ENCODE measurements at places on chromosomes 2 and 18.

- peak; percentile 13 for DNase-seq
Measured at GRCh38 chr2:188675391-188676009, 298.7 kb upstream of the COL3A1 start.

DNA sequence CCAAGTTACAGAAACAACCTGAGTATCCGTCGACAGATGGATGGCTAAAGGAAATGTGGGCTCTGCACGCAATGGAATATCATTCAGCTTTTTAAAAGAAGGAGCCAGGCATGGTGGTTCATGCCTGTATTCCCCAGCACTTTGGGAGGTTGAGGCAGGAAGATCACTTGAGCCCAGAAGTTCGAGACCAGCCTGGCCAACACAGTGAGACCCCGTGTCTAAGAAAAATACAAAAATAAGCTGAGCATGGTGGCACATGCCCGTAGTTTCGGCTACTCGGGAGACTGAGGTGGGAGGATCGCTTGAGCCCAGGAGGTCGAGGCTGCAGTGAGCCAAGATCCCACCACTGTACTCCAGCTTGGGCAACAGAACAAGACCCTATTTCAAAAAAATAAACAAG lies 34.3 kb downstream of the TCF7L1 start:
- DNase-seq: no peak

GRCh38 chr18:58254873-58255511 lies 211.0 kb downstream of the NEDD4L start:
- DNase-seq: no peak

DNA sequence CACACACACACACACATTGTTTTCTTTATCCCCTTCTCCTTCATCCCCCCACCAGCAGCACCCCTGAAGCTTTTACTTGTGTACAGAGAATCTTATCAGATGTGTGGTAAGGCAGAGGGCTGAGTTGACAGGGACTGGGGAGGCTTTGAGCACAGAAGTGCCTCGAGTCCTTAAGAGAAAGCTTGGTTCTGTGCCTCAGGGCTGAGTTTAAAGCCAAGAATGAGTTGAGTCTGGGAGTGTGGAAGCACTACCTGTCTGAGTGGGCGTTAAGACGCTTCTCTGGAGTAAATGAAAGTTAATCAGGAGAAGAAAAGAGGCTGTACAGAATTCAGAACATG lies 2.7 kb downstream of the ID2 start:
- DNase-seq: peak; percentile 39

- no peak for DNase-seq
Measured at GRCh38 chr2:71937396-71937795, 210.3 kb downstream of the CYP26B1 start.

GRCh38 chr18:69866212-69866611 lies 81.5 kb downstream of the CD226 start:
- no peak for DNase-seq

GRCh38 chr18:79789901-79790890 lies 7.5 kb upstream of the KCNG2 start:
- no peak for DNase-seq

GRCh38 chr2:151381266-151381665 lies 23.9 kb downstream of the TNFAIP6 start:
- no peak for DNase-seq

DNA sequence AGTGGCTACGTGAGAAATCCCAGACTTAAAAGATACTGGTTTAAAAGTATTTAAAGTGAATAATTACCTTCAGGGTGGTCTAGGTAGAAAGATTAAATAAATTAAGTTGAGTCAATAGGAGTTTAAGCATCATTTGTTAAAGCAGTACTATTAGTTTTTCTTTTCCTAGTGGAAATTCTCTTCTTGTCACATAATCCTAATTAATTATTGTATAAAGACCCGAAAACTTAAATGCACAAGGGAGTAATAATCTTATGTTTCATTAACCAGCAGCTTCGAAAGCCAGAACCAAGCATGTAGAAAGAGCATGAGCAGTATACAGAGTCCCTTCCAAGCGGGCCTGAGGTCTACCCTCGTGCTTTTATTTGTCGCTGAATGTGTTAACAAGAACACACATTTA lies 90.2 kb upstream of the SKOR2 start:
- DNase-seq: no peak

GRCh38 chr2:38095996-38096861 lies 20.3 kb upstream of the CYP1B1 start:
- no peak for DNase-seq

DNA sequence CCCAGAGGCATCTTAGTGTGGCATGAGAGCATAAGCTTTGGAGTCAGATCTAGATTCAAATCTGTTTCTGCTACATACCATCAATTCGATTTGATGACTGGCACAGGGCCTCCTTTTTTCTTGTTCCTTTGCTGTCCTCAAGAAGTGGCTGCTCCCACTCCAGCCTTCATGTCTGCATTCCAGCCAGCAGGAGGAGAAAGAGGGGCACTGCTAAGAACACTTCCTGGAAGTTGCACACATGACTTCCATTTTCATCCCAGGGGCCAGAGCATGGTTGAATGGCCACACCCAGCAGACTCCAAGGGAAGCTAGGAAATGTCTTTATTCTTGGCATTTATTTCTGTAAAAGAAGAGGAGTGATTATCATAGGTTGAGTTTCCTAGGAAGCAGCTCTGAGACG lies 50.4 kb downstream of the EML6 start:
- peak; percentile 19 for DNase-seq

DNA sequence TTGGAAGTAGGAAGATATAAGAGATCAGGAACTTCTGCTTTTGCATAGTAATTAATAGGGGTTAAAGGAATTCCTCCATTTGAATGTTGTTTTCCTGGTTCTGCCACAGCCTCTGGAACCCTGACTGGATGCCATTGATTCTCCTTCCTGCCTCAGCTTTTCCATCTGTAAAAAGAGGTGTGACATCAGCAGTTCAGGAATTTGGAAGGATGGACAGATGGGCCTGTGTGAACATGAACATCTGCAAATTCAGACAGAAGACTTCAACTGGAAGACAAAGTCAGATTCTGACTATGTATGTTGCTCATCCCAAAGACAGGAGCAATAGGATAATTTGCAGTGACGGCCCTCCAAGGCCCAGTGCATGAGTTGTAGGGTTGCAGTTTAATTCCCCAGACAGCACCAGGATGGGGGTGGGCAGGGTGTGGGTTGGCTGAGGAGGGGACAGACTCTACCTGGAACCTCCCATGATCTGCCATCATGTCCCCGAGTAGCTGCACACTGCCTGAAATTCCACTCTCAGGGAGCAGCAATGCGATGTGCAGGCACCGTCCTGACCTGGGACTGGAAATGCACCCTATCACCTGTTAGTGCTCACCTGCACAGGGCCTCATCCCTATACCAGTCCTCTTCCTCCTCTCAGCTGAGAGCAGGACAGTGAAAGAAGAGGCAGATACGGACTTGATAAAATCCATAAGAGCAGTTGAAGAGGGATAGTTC lies 98.9 kb upstream of the EPAS1 start:
- no peak for DNase-seq

GRCh38 chr2:128752691-128753263 lies 434.1 kb upstream of the HS6ST1 start:
- DNase-seq: no peak

DNA sequence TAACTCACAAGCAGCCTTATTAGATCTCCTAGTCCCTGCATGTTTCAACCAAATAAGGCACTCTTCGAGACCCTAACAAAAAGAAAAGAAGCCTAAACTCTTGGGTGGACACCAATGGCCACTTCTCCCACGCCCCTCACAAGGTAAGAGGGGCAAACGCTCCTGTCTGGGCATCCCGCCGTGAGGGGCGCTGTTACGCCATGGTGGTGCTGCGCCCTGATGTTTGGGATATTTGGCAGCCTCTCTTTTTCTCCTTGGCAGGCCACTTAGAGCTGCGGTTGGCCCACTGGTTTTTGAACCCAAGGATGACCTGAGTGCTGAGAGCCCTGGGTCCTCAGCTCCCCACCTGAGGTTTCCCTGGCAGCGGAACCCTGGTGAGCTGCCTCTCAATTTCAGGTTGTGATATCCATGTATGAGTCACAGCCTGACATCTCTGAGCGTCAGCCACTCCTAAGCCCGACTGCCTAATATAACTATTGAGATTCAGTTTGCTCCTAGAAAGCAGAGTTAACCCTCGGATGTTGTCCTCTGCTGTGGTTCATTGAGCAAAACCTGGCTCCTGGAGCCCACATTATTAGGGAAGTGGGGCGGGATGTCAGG lies 103.3 kb downstream of the COL6A3 start:
- DNase-seq: no peak

DNA sequence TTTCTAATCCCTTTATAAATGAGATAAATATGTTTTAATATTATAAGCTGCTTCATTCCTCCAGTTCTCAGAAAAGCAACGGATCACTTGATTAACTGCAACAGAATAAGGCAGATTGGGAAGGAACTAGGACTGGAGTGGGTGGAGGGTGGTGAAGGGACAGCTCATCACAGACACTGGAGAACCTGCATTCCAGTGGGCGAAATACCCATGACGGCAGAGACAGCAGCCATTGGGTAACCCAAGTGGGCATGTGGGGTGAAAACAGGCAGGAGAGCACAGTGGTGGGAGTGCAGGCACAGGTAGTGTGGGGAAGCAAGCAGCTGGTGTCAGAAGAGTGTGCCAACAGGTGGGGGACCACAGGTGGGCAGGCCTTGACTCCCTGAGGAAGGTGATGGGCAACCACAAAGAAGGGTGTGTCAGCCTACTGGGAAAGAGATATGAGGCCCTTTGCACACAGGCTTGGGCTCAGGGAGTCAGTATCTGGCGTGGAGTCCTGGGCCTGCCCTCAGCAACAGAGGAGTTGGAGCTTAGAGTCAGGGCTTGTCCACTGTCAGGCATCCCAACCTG lies 27.2 kb downstream of the DPYSL5 start:
- no peak for DNase-seq

- DNase-seq: no peak
Measured at GRCh38 chr18:79275992-79276391, 119.7 kb upstream of the NFATC1 start.

- no peak for DNase-seq
Measured at GRCh38 chr2:75153221-75153620, 46.1 kb downstream of the TACR1 start.

- DNase-seq: peak; percentile 84
Measured at GRCh38 chr2:45699032-45699658, 47.7 kb downstream of the PRKCE start.

GRCh38 chr2:140440815-140441214 lies 1660.6 kb upstream of the NXPH2 start:
- DNase-seq: no peak

- no peak for DNase-seq
Measured at GRCh38 chr2:233822781-233823730, 31.3 kb downstream of the HJURP start.

GRCh38 chr2:218569038-218569431 lies 396 bp downstream of the CNOT9 start:
- DNase-seq: peak; percentile 85

- DNase-seq: no peak
Measured at GRCh38 chr2:46555646-46556234, 76.4 kb downstream of the TMEM247 start.

DNA sequence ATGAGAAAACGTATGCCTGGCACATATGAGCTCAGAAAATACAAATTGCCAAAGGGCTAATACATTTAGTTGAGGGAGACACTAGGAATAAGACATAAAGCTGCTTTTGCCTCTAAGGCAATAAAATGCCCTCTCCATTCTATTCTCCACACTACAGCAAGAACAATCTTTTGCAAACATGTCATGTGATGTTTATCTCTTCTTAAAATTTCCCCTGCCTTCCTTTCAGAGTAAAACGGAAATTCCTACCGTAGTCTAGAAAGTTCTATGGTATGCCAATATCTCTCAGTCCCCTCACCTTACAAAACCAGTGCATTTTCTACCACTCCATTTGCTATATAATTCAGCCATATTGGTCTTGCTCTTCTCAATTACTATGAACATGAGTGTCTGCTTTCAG lies 33.1 kb downstream of the C18orf54 start:
- DNase-seq: no peak

DNA sequence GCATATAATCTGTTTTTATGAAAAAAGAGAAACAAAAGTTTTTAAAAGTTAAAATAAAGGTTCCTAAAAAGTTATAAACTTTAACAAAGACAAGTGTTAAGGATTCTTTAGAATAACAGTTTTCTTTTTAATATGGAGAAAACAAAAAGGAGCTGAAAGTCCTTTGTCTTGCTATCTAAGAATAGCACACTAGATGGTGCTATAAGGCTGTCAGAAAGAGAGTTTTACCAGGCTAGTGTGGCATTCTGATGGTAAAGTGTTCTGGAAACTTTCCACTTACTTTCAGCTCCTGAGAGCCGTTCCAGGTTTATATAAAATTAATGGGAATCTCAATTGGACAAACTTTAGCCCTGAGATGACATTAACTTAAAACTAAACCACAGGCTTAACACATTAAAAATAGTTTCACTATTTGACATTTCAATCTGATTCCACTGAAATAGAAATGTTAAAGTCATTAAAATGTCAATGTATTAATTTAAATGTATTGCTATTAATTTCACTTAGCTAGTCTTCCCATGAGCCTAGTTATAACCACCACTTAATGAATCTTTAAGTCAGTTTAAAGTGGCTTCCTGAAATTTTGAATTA lies 3.7 kb downstream of the FBXO48 start:
- DNase-seq: peak; percentile 70

- no peak for DNase-seq
Measured at GRCh38 chr2:209458008-209458979, 34.4 kb downstream of the MAP2 start.

GRCh38 chr2:169362894-169363559 lies 693 bp upstream of the LRP2 start:
- no peak for DNase-seq

DNA sequence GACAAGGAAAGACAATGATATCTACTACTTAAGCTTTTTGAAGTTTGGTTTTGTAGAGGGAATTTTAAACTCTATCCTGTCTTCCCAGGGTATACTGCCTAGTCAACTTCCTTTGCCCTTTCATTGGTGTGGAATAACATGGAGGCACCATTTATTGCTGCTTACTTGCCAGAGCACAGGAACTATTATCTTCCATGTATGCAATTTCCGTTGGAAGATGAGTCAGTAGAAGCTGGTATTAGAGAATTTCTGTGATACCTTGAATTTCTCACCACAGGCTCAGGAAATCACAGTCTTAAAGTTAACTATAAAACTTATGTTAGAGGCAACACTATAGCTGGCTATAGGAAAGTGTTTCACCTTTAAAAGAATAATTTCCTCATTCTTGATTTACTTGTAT lies 40.9 kb upstream of the RGPD4 start:
- no peak for DNase-seq

- DNase-seq: no peak
Measured at GRCh38 chr2:111982822-111983221, 72.2 kb upstream of the TMEM87B start.

DNA sequence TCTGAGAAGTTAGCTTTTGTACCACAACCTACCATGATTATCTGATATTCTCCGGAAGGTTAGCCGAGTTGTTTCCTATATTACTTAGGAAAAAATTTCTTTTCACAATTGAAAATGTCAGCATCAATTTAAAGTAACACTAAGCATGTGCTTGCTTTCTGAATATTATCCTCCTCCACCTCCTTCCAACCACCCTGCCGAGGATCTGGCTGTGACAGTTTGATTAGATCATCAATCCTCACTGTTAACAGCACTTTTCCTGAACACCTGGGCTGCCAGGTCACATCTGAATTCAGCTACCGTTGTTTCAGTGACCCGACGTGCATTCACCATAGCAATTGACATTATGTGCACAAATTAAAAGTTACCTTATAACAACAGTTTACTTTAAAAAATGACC lies 207.0 kb downstream of the ZNF407 start:
- no peak for DNase-seq

GRCh38 chr2:12399240-12399639 lies 317.5 kb upstream of the TRIB2 start:
- DNase-seq: no peak

Measured in ACHN (cell line).